GM19239 (cell line): ENCODE measurements at places on chromosomes 7 and 10.
A peak's percentile ranks its signal among the peaks of the same experiment; 100 is the strongest.

DNA sequence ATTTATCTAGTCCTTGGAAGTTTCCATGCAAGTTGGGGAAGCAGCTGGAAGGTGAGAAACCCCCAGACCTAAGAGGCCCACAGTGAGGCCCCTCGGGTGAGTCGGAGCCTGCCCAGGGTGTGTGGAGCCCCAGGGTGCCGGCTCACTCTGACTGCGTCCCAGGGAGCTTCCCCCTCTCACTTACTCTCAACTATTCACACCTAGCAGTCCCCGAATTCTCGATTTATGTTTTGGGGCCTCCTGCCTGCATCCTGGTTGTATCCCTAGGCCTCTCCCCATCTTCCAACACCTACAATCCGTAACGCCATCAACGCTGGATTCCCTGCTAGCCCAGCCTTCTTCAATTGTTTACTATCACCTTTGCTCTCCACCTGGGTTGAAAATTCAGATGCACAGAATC lies 63.9 kb downstream of the PRKAG2 start:
- DNase-seq, result no peak

GRCh38 chr10:78620985-78621799 lies 447.6 kb upstream of the ZMIZ1 start:
- no peak for DNase-seq

DNA sequence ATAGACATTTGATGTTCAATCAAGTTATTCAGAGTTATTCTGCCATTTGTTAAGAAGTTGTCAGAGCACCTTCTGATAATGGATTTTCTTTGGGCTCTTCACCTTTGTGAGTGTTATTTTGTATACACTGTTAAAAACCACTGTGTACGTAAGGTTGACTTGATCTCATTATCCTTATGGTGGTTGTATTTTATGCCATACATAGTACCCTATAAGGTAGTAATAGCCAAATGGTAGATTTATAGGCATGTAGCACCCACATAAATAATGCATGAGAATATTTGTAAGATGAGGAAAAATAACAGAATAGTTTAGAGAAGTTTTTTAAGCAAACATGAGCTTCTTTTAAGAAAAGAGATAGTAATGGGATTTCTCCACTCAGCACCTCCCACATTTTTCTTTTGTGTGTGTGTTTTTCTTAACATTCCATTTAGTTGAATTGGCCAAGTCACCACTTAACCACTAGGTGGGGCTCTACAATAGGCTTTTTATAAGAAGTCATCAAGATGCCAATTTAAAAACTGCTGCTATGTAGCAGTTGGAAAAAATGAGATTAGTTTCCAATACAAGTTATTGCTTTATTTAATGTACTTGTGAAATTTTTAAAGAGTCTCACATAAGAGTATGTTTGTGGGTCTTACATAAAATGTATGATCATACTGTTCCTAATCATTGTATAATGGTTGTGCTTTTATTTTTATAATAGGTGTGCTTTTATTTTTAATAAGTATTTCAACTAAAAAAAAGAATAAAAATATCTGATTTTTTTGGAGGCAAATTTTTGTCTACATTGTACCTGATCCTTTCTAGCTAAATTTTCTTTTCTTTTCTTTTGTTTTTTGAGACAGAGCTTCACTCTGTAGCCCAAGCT lies 41.1 kb upstream of the STMP1 start:
- peak; percentile 3 for DNase-seq

- no peak for DNase-seq
Observed at GRCh38 chr7:133437544-133437943, 184.7 kb downstream of the EXOC4 start.

DNA sequence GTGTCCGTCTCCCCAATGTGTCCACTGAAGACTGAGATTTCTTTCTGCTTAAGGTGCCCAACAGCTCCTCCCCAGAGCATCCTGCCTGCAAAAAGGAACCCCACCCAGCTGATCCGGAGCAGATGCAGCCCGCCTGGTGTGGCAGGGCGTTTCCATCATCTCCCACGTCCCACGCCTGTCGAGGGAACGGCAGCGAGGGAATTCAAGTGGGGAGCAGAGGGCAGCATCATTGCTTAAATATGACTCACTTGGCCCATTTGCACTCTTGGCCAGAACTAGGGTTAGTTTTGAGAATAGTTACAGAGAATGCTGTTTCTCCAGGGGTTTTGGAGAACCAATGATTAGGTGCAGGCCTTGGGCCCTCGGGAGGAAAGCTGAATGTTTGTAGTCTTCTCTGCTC lies 20.8 kb downstream of the VWA2 start:
- no peak for DNase-seq

DNA sequence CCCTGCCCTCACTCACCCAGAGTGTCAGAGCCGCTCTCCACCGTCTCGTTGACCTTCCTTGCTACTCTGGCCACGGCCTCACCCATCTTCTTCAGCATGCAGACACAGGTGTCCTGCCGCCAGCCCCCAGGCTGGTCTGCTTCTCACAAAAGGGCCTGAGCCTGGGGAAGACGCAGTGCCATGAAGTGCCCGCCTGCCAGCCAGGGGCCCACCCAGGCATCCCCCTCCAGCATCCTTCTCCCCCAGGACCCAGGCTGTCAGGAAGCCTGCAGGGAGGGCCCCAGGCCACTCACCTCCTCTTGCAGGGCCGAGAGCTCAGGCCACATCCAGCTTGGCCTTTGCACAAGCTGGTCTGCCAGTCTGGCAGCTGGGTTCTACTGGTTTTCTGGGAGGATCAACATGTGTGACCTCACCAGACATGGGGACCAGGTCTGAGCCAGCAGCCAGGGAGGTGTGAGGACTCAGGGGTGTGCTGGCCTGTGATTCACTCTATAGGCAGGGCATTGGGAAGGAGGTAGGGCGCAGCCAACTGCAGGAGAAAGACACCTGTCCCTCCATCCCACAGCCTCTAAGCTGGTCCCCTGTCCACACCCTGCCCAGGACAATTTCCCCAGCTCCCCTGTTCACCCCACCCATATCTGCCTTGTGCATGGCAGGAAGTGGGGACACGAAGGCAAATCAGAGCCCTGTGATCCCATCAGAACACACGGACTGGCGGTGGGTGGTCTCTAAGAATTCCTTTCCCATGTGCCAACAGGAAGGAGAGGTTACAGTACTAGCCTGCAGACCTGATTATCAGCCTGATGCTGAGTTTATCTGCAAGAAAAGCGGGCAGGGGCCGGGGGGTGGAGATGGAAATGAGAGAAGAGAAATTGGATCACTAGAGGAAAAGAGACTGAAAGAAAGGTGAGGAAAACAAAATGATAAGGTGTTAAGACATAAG lies 5.7 kb downstream of the LRRC20 start:
- no peak for DNase-seq

GRCh38 chr10:71136036-71136721 lies 76.2 kb upstream of the UNC5B start:
- DNase-seq, result no peak

- DNase-seq, result no peak
Observed at GRCh38 chr7:5610500-5611186, 170.8 kb downstream of the RNF216 start.

DNA sequence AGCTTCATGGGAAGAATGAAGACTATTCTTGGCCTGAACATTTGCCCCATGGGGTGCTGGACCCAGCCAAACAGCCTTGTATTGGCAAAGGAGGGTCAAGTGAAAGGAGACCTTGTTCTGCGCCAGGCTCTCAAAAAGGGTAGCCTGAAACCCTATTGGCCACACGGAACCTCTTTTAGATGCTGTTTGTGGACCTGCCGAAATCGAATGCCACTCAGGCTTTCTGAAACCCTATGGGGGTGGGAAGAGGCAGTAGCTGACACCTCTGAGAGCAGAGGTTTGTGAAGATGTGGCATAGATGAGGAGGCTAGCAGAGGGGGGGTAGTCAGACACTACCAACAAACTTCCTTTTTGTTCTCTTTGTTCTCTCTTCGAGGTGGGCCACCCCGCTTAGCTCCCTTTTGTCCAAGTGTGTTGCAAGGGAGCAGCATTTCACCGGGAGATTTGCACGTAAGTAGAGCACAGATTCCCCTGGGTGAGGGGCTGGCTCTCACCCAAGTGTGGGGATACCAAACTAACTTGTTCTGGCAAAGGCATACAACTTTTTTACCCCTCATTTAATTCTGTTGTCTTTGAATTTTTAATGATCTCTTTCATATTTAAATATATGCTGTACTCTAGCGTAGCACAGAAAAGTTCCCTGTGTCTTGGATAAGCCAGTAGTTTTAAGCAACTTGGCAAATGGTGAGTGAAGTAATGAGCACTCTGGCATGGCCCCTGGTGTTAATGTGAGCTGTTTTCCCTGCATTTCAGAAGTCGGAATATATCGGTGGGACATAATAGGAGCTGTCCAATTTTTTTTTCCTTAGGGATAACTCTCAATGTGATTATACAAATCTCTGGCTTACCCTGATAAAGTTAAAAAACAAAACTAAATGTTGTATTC lies 107.7 kb downstream of the SEPTIN7 start:
- DNase-seq, result no peak

DNA sequence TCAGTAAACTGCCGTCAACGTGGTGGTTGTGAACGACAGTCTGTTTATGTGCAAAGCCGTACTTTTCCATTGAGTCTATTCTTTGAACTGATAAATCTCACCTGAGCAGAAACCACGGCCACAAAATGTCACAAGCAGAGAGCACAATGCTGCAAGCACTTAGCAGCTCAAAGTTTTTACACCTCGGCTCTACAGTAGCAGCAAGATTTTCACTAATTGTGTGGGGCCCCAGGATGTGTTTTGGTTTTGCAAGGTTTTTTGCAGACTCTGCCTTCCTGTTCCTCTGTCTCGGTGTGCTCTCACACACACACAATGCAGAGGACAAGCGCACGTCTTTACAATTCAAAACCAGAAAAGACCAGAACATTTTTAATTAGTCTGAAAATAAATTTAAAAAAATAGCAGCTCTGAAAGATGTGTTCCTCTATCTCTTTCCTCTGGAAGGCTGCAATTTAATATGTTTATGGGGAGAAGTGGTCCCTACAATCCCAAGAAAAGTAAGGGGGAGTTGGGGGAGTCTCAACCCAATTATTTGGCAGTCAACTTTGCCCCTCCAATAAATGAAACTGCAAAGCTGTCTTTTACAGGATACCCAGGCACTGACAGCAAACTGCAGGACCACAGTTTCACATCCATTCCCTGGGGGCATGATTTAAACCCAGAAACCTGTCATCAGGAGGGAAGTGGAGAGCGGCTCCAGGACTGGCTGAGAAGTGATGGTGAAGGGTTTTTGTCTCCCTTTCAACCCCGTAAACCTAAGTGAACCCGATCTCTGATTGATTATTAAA lies 73.8 kb upstream of the SFMBT2 start:
- DNase-seq, result peak; percentile 15

DNA sequence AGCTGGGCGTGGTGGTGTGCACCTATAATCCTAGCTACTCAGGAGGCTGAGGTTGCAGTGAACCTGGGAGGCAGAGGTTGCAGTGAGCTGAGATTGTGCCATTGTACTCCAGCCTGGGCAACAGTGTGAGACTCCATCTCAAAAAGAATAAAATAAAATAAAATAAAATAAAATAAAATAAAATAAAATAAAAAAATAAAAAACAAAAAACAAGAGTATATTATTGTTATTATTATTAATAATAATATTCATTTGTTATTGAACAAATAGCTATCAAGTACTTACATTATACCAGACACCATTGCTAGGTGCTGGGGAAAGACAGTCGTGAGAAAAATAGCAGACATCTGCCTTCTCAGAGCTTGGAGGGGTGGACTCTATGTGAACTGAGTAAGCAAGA lies 24.1 kb downstream of the PAX2 start:
- no peak for DNase-seq

DNA sequence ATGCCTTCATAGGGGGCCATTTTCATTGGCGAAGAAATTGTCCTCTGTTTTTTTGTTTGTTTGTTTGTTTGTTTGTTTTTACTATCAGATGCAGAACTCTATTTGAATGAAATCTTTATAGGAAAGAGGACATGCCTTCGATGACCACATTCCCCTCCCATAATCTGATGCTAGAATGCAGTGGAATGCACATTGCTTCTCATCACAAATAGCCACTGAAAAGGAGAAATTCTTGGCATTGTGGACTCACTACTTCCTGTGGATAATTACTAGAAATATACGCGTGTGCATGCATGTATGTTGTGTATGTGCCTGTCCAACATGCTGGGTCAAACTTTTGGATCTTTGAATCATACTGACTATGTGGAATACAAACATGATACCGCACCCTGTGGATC lies 70.5 kb upstream of the SFMBT2 start:
- DNase-seq, result no peak

- DNase-seq, result no peak
Observed at GRCh38 chr10:60162631-60163030, 227.0 kb downstream of the ANK3 start.

- no peak for DNase-seq
Observed at GRCh38 chr10:16497911-16498310, 23.8 kb downstream of the C1QL3 start.

DNA sequence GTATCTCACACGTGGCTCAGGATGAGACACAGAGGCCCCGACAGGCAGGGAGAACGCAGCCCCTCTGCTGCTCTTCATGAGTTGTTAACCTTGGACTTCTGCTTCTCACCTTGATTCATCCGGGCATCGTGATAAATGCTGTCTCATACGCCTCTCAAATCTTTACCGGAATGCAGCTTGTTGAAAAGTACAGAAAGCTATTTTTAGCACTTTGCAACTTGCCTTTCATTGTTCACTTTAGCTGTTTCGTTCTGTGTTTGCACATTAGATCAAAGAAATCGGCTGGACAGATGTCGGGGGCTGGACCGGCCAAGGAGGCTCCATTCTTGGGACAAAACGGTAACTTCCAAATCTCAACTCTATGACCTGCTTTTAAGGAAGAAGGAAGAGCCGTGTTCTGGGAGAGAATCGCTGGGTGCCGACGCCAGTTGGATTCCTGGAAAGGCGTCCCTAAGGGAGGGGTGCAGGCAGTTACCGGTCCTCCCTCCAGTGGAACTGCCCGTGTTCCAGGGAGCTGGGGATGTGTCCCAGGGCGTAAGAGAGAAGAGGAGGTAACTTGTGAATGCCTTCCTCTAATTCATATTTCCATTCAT lies 49.3 kb downstream of the PFKP start:
- no peak for DNase-seq

GRCh38 chr10:132296666-132297443 lies 10.9 kb downstream of the STK32C start:
- no peak for DNase-seq

- no peak for DNase-seq
Observed at GRCh38 chr10:89404104-89405047, 10.0 kb upstream of the IFIT5 start.

GRCh38 chr7:40234046-40234445 lies 99.2 kb downstream of the SUGCT start:
- DNase-seq, result no peak

GRCh38 chr10:35341521-35341920 lies 5.2 kb downstream of the CCNY start:
- DNase-seq, result peak; percentile 48

- peak; percentile 48 for DNase-seq
Observed at GRCh38 chr10:87656431-87657072, 3.1 kb upstream of the PAPSS2 start.
